ENCODE measurements at places on chromosomes 1 and 21.

GRCh38 chr1:85576642-85577418, 3.7 kb upstream of the CCN1 start:
- peak; percentile 74 for DNase-seq

GRCh38 chr1:172931761-172932160, 119.0 kb downstream of the TNFSF18 start:
- no peak for DNase-seq

DNA sequence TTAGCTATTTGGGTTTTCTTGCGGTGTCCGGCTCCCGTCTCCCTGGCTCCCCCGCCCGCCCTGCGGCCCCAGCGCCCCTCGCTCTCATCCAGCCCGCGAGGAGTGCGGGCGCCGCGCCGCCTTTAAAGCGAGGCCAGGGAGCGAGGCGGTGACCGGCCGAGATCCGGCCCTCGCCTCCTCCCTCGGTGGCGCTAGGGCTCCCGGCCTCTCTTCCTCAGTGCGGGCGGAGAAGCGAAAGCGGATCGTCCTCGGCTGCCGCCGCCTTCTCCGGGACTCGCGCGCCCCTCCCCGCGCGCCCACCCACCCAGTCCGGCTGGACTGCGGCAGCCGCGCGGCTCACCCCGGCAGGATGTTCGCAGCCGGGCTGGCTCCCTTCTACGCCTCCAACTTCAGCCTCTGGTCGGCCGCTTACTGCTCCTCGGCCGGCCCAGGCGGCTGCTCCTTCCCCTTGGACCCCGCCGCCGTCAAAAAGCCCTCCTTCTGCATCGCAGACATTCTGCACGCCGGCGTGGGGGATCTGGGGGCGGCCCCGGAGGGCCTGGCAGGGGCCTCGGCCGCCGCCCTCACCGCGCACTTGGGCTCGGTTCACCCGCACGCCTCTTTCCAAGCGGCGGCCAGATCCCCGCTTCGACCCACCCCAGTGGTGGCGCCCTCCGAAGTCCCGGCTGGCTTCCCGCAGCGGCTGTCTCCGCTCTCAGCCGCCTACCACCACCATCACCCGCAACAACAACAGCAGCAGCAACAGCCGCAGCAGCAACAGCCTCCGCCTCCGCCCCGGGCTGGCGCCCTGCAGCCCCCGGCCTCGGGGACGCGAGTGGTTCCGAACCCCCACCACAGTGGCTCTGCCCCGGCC, 492 bp downstream of the HLX start:
- DNase-seq = peak; percentile 81

- no peak for DNase-seq
These were observed 8.1 kb upstream of the TMCO2 start for GRCh38 chr1:40239626-40240025.

DNA sequence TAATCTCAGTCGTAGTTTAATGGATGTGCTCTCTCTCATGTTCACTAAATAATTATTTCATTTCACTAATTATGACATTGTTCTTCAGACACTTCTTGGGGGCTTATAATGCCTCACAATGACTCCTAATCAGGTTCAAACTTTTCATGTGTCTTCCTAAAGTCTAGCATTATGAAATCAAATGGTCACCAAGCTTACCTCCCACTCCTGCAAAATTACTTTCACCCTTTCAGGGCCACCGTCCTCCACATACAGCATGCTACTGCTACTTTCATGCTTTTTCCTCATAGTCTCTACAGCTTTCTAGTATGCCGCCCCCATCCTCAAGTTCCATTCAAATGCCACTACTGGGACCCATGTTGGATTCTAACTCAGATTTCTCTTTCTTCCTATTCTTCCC, 59.8 kb upstream of the C1orf53 start:
- no peak for DNase-seq

DNA sequence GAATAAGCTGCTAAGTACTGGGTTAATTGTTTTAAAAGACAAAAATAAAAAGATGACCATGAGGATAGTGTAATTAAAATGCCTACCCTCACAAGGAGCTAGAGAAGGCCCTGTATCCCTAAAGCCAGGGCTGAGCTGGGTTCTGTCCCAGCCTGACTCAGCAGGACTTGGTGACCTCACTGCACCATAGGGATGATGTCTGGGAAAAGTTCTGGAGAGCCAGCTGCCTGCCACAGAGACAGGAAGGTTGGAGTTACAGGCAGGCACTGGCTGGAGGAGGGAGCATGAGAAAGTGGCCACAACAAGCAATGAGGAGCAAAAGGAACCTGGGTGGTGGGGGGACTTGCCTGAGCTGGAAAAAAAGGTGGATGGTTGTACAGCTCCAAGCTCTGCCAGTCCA, 5.7 kb upstream of the TNR start:
- DNase-seq = no peak

DNA sequence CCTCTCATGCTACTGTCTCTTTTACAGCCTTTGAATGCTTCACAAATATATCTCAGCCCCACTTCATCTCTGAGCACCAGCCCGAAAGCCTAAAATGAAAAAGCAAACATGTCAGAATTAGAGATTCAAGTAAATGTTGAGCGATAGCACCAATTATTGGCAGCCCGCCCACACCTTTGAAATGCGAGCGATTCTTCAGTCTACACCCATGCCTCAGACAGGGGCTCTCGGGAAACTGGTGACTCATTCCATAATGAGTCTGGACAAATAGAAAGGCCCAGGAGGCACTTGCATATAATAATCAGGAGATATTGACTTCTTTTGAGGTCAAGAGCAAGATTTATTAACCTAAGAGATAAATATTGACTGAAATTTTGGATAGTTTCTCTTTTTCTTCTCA, 487.3 kb upstream of the PTBP2 start:
- DNase-seq = no peak

- DNase-seq = no peak
These were observed 49.5 kb upstream of the LYPLAL1 start for GRCh38 chr1:219124163-219124562.

DNA sequence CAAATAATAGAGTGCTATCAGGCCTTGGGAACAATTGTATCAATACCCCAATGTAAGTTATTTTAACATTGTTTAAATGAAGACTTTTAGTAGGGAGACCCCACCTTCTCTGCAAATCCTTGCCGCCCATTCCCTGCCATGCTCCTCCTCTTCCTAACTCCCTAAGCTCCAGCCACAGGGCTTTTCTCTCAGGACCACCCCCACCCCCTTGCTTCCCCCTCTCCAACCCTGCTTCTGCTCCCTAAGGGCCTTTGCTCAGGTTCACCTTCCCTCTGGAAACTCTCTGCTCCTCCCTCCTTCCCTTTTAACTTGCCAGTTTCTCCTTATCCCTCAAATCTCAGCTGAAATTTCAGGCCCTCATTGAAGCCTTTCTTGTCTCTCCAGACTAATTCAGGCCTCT, 16.8 kb downstream of the CCDC190 start:
- DNase-seq = no peak

DNA sequence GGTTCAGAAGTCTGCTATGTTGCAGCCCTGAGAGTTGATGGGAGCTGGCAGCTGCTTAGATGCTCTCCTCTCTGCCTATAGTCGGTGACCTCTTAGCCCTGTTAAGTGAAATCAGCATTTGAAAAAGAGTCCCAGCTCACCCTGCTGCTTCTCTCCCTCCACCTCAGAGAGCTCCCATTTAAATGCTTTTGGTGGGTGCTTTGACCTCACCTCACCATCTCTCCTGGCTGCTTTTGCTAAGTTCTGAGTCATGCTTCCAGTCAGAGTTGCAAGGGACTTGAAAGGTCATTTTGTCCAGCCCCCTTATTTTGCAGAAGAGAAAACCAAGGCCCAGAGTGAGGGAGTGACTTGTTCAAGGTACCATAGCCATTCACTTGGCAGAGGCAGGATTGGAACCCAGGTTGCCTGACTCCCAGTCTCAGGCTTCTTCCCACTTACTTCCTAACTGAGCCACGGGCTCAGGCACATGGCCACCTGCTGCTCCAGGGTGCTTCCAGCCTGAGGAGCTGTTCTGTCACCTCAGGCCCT, 3.3 kb downstream of the MAPKAPK2 start:
- no peak for DNase-seq

GRCh38 chr1:196308176-196308575, 300.1 kb downstream of the KCNT2 start:
- no peak for DNase-seq

DNA sequence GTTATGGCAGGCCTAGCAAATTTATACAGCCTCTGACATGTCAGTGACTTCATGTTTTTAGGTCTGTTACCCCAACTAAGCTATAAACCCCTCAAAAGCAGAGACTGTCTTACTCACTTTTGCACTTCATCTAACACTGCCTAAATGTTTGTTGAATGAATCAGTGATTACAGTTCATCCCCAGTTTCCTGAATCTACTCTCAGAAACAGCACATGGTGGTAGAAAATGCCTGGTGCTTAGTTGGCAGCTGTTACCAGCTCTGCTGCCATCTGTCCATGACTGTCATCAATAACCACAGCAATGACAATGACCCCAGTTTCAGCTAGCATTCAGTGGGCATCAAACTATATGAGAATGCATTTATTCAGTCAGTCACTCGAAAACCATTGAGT, 110.5 kb upstream of the SERBP1 start:
- no peak for DNase-seq

DNA sequence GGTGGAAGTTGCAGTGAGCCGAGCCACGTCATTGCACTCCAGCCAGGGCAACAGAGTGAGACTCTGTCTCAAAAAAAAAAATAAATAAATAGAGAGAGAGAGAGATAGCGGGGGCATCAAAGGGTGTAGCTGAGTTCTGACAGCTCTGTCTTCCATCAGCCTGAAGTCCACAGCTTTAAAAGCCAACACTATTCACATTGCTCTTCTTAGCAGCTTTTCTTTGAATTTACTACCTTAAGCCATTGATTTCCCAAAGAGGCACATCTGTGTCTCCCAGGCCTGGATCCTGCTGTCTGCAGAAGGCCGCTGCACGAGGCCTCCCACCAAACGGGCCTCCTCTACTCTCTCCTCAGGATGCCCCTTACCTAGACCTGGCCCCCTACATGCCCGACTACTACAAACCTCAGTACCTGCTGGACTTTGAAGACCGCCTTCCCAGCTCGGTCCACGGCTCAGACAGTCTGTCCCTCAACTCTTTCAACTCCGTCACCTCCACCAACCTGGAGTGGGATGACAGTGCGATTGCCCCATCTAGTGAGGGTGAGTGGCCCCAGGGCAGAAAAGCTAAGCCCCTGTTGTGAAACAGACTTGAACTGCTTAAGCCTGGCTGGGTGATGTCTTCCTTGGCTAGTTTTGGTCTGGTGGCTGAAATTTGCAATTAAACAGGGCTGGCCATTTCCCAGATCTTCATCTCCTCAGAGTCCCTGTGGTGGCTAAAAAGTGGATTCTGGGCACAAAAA, 16.5 kb upstream of the SLC25A34 start:
- DNase-seq = no peak

- no peak for DNase-seq
These were observed 148.6 kb upstream of the KRTAP19-8 start for GRCh38 chr21:31186916-31187315.

GRCh38 chr21:30227633-30228404, 11.9 kb upstream of the CLDN8 start:
- peak; percentile 42 for DNase-seq

DNA sequence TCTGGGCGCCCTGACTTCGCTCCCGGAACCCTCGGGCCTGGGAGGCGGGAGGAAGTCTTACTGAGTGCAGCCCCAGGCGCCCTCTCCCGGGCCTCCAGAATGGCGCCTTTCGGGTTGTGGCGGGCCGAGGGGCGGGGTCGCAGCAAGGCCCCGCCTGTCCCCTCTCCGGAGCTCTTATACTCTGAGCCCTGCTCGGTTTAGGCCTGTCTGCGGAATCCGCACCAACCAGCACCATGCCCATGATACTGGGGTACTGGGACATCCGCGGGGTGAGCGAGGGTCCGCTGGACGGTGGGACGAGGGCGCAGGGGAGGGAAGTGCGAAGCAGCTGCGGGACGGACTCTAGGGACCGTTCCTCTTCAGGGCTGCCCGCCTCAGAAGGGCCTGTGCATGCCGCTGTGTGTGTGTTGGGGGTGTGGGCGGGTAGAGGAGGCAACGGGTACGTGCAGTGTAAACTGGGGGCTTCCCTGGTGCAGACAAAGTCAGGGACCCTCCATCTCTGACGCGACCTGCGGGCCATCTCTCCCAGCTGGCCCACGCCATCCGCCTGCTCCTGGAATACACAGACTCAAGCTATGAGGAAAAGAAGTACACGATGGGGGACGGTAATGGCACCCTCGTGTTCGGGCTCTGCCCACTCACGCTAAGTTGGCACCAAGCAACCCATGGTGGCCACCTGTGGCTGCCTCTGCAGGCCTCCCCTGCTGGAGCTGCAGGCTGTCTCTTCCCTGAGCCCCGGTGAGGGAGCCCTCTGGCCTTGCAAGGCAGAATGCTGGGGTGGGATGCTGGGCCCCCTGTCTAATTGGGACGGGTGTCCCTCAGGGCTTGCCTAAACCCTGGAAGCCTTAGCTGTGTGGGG, at the start of gene GSTM1:
Gene GSTM1 (plus strand): TSS at position 177 of the 859 bp plus-strand sequence. CDS start 57 bp downstream, at position 234.
- DNase-seq = no peak

- peak; percentile 10 for DNase-seq
These were observed 73.6 kb upstream of the LRRC8B start for GRCh38 chr1:89451011-89451410.

DNA sequence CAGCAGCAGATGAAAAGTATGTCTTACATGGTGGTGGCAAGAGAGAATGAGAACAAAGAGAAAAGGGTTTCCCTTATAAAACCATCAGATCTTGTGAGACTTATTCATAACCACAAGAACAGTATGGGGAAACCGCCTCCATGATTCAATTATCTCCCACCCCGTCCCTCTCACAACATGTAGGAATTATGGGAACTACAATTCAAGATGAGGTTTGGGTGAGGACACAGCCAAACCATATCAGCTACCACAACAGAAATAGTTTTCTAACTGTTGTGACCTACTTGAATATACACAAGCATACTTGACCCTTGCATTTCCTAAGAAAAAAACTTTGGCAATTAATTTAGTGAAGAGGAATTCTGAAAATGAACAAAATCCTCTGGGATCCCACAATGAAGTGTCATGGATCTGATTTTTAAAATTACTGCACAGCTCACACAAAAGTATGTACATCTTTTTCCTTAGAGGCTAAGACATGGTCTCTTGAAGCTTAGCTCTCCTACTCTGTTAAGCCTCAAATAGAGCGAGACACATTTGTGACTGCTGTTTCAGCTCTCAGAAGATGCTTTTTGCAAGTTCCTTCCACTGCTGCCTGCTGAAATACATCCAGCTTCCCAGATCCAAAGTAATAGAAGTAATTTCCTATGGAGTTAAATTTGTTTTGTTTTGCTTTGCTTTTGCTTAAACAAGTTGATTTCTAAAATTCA, 265.8 kb downstream of the DPYD start:
- no peak for DNase-seq

GRCh38 chr1:18537386-18538306, 56.9 kb downstream of the KLHDC7A start:
- DNase-seq = no peak

- DNase-seq = no peak
These were observed 26.7 kb downstream of the DMBX1 start for GRCh38 chr1:46516200-46516950.

DNA sequence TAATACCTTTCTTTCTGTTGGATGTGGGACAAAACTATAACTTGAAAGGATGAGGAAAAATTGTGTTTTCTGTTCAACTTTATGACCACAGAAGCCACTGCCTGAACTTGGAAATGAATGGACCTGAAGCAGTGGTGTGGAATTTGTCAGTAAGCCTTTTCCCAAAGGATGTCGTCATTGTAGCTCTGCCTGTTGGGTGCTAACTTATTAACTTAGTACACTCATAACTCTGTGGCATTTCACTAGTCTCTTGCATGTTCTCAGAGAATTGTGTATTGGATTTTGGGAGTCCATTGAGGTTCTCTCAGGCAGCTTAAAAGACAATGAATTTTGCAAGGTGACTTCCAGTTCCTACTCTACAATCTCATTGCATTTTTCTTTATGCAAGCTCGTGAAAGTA, 49.6 kb downstream of the KCNK2 start:
- DNase-seq = no peak

Data from AG20443 (cell line).